Gastroesophageal sphincter (tissue), 4 donors: ENCODE measurements at places on chromosomes 2 and 18. TPM values are rescaled to one million over a fixed set of nuclear protein-coding genes. Genes with fewer than 3 reads are reported as not detected.

- no peak for ATAC-seq
Observed at GRCh38 chr18:55857956-55858355, 270.0 kb upstream of the TCF4 start.

- no peak for ATAC-seq
Observed at GRCh38 chr2:98773169-98773568, 42.2 kb upstream of the MGAT4A start.

ATP6V1C2 gene
- 0.42 TPM for total RNA-seq

ACADL gene
- total RNA-seq: 5.9 TPM
